ENCODE measurements at places on chromosomes 5 and 9.

DNA sequence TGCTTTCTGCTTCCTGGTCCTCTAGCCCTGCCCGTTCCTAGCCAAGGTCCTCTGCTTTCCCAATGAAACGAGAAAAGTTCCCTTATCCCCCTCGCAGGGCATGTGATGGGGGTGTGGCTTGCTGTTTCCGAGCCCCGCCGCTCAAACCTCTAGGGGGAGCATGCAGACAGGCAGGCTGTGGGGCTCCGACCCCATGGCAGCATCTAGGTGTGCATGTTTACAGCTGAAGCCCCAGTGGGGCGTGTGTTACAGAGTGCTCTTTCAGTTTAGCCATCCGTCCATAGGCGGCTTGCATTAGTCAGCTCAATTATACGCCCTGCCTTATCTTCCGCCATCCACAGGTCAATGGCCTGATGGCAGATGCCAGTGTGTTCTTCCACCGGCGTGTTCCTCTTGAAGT lies 48.3 kb upstream of the SPATA31E1 start:
- no peak for DNase-seq

DNA sequence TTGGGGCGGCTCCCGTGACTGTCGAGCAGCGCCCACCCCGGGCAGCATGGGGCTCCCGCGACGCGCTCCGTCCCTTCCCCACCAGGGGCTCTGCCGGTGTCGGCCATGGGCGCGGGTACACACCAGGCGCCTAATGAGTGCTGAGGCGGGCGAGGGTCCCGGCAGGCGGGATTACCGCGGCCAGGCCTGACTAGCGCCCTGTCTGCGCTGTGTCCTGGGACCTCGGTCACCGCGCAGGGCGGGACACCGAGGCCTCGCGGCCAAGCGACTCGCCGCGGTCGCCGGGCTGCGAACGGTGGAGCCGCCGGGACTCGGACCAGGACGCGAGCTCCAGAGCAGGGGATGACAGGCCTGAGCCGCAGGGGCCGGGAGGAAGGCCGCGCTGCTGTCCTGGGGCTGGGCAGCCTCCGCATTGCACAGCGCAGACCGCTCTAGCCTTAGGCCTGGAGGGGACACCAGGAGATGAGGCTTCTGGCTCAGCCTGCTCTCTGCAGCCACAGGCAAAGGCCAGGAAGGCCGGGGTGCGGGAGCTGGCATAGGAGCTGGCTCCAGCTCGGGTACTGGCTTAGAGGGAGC lies 14.1 kb downstream of the LCN10 start:
- peak; percentile 65 for DNase-seq

DNA sequence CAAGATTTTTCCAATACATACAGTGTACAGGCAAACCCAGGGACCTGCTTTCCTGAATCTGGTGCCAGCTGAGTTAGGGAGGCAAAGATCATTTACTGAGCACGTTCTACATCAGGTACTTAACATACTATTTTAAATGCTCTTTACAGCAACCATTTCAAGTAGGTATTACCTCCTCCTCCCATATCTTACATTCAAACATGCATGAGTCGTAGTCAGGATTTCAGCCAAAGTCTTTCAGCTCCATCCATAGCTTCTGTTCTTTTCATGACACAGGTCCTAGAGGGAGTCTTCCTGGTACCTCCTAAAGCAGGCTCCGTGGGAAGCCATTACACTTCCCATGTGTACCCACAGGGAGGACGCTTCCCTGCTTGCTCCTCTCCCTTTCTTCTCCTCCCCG lies 11.7 kb downstream of the KCNV2 start:
- no peak for DNase-seq

DNA sequence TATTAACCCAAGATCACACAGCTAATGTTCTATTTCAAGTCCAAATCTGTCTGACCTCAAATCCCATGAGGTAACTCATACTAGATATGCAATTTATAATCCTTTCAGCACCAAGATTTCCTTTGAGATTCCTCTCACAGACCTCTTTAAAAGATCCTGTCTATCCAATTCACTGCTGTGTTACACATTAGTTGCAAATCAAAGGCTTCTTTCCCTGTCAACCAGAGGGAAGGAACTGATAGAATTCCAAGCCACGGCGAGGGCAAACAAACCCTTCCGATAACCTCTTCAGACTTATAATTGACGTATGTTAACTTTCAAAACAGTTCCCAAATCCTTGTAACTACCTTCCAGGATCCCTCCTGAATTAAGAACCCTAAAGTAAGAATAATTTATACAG lies 168.9 kb downstream of the DRD1 start:
- DNase-seq: no peak

DNA sequence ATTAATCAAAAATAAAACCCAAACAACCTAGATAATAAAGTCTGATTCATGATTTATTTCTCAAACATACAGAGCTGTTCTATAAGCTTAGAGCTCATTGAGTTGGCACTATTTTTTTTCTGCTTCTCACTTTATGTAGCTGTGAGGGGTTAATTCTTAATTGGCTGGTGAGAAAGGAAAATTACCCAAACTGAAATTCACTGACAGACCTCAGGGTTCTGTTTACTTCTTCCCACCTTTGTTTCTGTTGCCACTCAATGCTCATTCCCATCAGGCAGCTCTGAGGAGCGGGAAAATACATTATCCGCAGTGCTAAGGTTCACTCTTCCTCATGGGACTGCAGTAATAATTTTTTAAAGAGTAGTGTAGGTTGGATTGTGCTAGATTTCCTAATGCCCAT lies 139.9 kb downstream of the KCTD16 start:
- DNase-seq: no peak

- DNase-seq: no peak
Observed at GRCh38 chr5:11504886-11505193, 399.4 kb downstream of the CTNND2 start.

Measured in GM13977 (cell line).